Esophagus squamous epithelium (tissue), 5 donors: ENCODE measurements at places on chromosomes 3 and 15.

DNA sequence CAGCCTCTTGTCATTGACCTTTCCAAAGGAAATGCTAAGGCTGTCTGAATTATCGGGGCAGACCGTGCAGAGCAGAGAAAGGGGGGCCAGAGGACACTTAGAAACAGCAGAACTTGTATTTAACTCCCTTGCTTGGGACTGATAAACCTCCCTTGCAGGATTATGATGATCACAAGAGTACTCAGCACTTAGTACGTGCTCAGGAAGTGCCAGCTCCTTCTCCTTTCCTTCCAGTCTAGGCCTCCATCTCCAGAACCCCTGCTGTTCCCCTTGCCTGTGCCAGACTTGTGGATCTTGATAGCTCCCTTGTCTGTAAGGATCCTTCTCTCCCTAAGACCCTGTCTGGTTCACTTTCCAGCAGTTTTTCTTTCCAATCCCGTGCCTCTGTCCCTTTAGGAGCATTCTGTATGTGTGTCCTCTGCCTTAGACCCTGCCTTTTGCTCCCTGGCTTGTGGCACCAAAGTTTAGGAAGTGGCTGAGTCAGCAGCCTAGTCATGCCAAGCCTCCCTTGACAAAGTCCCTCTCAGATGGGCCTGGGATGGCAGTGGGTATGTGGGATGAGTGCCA is 747 bp downstream of the SORD start:
- no peak for DNase-seq

DNA sequence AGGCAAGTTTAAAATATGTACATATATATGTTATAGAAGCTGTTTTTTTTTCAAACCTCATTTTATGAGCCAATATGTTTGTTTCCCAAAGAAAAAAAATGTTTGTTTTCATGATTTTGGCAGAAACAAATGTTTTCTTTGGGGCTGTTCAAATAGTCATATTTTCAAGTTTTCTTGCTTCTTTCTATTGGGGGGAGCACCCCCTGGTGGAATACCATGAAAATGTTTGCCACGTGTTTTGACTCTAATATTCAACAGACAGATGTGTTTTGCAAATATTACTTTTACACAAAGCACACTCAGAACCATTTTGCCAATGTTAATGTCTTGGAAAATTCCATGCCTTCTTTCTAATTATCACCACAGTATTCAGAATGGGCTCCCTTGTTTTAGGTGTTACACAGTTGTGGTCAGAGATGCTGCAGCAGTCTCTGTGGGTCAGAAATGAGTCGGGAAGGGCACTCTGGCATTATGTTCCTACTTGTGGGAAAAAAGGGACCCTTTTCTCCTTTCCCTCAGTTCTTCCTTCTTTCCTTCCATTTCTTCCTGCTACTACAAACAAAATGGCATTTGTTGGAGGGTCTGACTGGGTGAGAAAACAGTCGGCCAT is 817.0 kb downstream of the TUSC7 start:
- no peak for DNase-seq

DNA sequence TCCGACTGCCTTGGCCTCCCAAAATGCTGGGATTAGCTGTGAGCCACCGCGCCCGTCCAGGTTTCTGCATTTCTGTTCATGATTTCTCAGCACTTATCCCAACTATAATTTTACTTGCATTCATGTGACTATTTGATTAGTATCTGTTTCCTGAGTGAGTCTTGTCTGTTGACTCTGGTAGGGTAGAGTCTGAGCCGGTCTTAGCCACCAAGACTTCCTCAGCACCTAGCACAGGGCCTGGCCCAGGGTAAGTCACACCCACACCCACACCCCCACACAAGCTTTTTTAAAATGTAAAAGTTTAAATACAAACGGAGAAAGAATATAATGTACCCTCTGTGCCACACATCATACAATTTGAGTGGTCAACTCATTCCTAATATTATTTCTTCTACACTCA is 3.1 kb upstream of the SPATA12 start:
- DNase-seq = no peak

DNA sequence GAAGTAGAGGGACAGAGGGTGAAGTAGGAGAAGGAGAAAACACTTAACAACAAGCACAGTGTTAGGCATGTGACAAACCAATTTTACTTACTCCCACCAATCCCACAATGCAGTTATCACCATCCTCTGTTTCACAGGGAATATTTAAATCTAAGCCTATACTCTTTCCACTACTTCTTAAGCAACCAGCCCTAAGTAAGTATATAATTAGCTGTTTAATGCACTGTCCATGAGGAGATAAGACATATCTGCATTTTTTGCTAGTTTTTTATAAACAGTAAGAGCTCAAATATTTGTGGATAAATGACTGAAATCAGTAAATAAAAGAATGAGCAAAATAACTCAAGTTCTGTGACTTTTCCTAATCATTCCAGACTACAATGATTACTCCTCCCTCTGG is 62.7 kb downstream of the GSK3B start:
- no peak for DNase-seq

- DNase-seq = no peak
These were observed 20.7 kb downstream of the CCDC12 start for GRCh38 chr3:46955801-46956259.

DNA sequence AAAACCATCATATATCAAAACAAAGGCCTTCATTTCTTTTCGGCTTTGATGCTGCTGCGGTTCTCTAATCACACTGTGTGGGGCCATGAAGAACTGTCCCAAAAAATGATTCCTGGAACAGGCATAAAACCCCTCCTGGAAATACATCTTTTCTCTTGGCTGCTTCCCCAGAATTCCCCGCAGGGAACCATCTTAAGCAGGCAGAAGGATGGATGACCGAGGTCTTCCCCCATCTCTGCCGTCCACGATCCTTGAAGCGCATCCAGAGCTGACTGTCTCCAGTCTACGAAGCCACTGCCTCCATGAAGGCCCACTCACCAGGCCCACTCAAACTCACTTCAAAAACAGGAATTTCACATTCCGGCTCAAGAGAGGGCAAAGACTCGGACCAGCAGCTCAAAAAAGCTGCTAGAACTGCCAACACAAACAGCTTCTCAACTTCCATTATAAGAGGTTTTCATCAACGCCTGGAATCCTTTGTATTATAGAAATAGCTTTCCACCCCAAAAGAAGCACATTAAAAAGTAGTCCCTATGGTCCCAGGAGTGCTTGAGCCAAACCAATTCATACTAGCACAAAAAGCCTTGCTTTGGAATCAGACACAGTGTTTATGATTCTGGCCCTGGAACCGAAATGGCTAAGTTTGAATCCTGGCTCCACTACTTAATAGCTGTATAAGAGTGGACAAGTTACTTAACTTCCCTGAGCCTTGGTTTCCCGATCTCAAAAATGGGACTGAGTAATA is 487.5 kb upstream of the WNT5A start:
- DNase-seq = no peak

DNA sequence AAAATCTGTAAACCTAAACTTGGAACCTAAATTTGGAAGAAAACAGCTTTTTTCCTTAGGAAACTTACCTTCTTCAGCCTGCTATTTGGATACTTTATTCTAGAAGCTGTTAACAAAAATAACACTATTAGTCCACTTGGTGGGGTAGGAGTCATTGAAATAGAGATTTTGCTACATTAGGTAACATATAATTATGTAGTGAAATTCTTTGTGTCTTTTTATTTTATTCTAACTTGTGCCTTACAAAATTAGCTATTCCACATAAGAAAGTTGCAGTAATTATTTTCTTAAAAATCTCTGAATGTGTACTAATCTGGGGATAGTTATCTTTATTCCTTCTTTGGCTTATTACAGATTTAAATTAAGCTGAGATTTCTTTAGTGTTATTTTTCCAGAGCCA is 360.4 kb upstream of the ROBO2 start:
- no peak for DNase-seq

DNA sequence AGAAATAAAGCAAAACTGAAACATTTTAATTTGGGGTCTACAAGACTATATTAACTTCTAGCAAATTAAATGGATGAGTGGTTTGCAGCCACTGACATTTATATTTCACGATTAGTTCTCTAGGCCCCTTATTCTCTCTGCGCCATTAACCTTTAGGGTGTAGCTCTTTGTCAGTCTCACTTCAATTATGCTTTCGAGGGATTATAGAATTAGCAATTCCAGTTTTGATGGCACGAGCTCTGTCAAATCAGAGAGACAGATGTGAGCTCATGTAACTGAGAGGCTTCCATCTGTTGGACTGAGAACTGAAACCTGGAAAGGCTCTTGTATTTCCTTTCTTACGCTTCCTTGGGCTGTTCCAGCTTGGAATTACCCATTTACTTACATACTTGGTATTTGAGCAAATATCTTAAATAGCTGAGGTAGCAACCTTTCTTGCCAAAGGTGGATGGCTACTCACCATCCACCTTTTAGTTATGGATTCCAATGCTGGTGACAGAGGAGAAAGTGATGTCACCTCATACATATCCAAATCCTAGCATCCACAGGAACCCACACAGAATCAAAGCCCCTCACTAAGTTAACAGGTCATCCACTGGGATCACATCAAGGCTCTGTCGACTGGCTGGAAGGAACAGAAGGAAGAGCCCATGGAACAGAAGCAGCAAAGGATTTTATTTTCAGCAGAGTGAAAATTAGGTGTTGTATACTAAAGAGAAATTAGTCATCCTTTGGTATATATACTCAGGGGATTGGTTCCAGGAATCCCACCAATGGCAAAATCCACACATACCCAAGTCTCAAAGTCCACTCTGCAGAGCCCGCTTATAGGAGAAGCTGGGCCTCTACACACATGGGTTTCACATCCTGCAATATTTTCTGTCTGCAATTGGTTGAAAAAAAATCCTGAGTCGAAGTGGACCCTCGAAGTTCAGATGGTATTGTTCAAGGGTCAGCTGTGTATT is 20.8 kb downstream of the VGLL4 start:
- DNase-seq = no peak

DNA sequence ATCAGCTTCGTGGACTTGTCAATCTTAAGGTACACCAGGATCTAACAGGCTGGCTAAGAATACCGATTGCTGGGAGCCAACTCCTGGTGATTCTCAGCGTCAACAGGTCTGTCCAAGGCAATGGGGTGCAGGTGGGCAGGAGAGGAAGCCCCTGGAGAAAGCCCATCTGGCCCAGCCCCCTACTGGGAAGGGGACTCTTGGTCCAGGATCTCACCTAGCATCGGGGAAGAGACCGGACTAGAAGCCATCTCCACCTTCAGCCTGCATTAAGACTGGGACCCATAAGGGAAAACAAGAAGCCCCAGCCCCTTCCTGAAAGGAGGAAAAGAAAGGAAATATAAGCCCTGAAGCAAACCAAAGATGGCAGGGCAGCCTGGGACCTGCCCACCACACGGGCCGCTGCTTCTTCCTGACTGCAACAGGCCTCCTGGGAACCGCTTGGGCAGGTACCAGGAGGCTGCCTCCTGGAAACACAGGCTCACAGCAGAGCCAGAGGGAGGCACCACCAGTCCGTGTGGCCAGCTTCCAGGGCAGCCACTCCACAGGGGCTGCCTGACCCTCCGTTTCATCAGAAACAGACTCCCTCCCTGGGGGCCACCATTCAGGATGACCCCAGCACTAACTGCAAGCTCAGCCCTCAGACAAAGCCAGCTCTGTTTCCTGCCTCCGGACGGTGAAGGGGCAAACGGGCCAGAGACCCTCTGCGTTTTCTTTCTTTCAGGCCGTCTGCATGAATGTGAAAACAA is 100.2 kb downstream of the LRIG1 start:
- no peak for DNase-seq

DNA sequence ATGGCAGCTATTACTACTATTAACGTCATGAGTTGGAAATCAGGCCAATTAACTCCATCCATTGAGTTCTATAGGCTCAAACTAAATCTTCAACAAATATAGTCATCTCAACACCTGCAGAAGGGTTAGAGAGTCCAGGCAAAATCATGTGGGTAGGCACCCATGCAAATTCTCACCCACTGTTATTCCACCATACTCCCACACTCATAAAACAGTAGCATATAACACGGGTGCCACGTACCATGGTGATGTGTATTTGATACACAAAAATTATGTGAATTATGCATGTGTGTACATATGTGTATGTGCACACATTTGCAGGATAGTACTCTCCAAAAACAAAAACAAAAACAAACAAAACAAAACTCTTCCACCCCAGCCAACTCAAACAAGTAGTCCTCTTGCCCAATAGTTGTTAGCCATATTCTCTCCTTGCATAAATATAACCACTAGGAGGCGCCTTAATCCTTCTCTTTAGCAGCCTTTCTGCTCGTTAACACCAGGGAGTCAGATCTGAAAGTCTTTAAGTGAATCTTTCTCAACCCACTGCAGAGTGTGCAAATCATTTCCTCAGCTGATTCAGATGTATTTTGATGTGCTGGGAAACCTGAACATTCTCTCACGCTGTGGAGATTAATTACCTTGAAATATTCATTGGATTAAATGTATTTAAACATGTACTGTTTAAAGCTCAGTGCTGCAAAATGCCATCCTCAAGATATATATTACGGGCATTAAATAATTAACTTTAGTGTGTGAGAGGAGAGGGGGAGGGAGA is 38.0 kb upstream of the COPB2 start:
- DNase-seq = no peak

DNA sequence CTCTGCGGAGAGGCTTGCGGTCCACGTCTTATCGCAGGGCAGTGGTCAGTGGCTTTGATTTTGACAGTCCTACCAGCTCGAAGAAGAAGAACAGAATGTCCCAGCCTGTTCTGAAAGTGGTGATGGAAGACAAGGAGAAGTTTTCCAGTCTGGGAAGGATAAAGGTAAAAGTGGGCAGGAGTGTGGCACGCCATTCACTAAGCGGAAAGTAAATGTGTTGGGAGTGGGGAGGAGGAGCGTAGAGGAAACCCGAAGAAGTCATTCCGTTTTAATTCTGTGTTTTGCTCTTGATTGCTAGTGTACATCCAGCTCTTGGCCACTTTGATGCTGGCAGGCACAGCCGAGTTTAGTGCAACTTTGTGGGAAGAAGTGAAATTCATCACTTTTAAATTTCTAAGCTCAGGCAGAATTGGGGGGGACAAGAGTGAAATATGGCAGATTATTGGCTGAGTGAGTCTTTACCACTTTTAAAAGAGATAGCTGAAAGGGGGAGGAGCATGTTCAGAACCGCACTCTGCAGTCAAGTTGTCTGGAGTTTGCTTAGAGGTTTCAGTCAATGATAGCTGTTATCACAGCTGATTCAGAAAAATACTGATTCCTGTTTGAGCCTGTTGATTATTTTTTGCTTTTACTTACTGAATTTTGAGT is 1.8 kb downstream of the ARHGEF26 start:
- DNase-seq = no peak
